NCI-H1105 (cell line): ENCODE measurements at places on chromosomes 4 and X.

- DNase-seq, result no peak
Measured at GRCh38 chrX:120732461-120732860, 102.6 kb upstream of the C1GALT1C1 start.

GRCh38 chrX:121191779-121192178 is 144.4 kb downstream of the GLUD2 start:
- peak; percentile 47 for DNase-seq

DNA sequence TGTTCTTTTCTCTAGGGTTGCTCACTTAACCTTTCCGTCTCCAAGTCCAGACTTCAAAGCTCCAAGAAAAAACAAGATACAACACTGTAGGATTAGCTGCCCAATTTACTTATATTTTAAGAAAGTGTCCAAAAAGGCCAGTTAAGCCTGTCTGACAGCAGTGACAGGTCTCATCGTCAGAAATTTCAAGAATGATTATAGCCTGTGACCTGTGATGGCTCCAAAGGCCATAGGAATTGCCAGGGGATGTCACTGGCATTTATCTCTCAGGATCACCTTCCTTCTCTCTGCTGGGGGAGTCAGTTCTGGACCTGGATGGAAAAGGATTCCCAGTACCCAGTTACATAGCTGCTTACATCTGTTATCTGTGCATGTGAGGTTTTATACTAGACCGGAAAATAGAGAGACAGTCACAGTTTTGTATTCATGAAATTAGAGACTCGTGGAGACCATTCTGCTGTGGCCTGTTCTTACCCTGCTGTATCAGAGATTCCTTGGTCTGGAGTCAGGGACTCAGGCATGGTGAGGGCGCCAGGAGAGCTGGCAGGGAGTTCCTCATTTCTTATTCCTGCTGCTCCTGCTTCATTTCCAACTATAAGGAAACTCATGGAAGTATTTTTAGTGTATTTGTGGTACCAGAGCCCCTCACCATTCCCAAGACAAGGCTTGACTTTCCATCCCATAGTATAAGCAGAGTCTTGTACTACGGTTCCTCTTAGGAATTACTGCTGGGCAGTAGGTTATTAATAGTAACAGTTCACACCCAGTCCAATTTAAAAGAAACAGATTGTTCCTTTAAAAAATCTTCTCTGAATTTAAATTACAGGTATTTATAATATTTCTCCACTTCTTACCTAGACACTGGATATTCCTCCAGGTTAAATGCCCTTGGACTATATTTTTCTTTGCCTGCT is 220.8 kb downstream of the SHROOM3 start:
- no peak for DNase-seq

- DNase-seq, result no peak
Measured at GRCh38 chrX:22357621-22358020, 84.9 kb downstream of the CBLL2 start.

DNA sequence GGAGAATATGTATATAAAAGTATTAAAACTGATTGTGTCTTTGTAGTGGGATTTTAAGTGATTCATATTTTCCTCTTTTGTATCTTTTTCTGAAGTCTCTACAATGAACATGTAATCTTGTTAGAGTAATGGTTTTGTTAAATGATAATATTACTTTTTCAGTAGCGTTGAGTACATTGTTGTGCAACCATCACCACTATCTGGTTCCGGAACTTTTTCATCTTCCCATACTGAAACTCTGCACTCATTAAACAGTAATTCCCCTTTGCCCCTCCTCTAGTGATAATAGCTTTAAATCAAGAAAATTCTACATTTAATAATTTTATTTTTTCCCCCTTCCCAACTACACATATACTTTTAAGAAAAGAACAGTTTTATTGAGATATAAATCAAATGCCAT is 23.3 kb downstream of the SHROOM3 start:
- DNase-seq, result no peak

DNA sequence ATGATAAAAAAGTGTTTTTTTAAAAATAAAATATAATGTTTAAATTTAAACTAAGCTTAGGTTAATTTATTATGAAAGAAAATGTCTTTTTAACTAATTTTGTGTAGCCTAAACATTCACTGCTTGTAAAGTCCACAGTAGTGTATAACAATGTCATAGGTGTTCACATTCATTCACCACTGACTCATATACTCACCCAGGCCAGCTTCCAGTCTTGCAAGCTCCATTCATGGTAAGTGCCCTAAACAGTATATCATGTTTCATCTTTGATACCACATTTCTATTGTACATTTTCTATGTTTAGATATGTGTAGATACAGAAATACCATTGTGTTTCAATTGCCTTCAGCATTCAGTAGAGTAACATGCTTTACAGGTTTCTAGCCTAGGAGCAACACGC is 530.3 kb downstream of the EPHA5 start:
- DNase-seq, result no peak

DNA sequence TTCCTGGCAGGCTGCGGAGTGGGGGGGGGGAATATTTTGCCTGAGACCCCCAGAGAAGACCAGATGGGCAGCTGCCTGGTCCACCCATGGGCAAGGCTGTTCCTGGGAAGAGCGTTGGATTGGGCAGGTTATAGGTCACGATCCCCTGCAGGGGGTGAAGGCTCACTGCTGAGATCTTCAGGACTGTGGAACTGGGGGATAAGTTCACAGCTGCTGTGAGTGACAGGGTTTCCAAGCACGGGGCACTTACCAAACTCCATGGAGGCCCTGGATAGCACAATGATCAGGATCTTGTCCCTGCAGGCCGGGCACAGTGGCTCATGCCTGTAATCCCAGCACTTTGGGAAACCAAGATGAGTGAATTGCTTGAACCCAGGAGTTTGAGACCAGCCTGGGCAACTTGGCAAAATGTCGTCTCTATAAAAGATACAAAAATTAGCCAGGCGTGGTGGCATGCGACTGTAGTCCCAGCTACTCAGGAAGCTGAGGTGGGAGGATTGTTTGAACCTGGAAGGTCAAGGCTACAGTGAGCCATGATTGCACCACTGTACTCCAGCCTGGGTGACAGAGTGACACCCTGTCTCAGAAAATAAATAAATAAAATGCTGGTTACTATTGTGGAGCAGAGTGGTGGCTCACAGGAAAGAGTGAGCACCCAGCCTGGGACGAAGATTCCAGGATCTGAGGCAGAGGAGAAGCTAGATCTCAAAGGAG is 68.0 kb upstream of the HELT start:
- no peak for DNase-seq

- no peak for DNase-seq
Measured at GRCh38 chr4:65880594-65880993, 210.3 kb upstream of the EPHA5 start.

DNA sequence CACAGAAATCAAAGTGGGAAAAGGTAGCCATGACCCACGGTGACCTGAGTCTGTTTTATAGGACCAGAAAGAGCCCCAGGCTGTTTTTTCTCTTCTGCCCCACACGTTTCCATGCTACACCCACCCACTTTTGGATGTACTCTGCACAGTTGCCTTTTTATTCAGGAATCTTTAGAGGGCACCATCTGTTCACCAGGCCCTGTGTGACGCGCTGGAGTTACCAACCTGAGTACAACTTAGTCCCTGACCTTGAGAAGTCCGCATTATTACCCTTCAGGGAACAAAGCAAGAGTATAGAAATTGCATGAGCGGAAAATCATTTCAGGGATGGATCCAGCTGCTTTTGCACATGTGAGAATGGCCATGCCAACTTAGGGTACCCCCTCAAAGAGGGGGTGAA is 207.8 kb upstream of the GATB start:
- no peak for DNase-seq

DNA sequence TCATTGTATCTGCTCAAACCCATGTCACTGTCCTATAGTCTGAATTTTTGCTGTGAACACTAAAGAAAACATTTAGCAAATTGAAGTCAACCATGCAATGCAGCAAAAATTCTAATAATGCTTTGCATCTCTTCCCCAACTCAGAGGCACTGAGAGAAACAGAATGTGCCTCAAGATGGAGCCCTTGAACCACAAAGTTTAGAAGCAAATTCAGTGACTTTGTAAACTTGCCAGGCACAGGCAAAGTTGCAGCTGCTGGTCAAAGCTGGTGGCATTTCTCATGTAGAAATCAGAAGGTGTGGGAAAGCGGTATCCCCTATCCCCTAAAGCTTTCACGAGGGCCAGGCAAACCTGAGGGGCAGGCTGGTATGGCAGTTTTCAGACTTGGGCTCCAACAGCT is 121.7 kb upstream of the DIPK2B start:
- DNase-seq, result no peak

DNA sequence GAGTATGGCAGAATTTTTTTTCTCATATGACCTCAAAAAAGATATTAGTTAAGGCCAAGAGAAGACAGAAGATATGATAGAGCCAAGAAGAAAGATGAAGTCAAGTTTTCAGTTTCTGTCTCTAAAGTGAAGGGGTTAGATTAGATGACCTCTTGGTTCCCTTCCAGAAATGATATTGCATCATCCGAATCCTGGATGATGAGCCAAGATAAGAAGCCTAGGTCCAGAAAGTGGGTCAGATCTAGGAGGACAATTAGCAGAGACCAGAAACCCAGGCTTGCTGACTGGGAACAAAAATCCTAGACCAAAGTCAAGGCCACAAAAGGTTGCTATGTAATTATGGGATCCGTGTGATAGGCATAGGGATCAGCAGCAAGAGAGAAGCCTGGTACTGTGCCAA is 20.2 kb downstream of the SATL1 start:
- DNase-seq, result no peak

DNA sequence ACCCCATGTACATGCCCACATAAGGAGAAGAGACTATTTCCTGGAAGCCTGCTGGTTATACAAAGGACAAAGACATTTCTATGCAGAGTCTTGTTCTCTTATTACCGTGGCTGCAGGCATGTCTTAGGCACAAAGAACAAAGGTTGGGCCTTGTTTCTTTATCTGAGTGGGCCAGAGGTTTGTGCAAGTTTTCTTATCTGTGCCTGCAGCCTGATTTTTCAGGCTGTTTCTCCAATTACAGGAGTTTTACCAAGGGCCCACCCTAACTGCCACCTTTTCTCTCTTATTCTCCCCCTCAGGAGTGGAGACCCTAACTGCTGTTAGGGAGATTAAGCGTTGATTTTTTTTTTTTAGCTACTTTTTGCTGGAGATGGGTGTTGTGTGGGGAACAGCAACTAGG is 3.5 kb downstream of the TENT5D start:
- DNase-seq, result no peak

- DNase-seq, result no peak
Measured at GRCh38 chr4:89754531-89754930, 82.4 kb downstream of the SNCA start.

GRCh38 chr4:89242864-89243732 is 64.5 kb downstream of the GPRIN3 start:
- DNase-seq, result peak; percentile 35

DNA sequence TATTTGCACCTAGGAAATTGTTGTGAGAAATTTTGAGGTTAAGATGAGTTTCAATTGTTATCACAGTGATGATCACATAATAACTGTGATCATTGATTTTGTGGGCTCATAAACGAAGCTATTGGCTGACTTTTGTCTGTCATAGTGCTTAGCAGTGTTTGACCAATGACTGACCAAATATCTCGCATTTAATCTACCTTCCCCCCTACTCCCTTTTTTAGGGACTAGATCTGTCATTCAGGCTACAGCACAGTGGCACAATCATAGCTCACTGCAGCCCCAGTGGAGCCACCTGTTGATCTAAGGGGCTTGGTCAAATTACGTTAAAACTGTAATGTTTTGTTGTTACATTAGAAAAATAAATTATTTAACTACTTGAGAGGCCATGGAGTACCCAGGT is 1.5 kb downstream of the FUNDC2 start:
- peak; percentile 8 for DNase-seq

DNA sequence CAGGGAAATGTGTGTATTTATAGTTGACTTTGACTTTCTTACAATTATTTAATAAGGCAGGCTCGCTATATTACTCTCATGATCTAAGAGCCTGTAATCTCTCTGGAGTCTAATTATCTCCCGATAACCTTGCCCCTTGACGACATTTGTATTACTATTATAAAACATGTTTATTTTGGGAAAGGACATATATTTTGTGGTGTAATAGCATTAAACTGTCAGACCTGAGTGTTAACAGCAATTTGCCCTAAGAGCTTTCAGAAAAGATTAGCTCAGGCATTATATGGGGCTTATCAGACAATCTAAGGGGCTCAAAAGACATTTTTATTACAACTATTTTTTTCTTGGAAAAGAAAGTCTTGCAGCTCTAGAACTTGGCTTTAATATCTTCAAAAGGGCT is 427.9 kb upstream of the SLIT2 start:
- peak; percentile 2 for DNase-seq

DNA sequence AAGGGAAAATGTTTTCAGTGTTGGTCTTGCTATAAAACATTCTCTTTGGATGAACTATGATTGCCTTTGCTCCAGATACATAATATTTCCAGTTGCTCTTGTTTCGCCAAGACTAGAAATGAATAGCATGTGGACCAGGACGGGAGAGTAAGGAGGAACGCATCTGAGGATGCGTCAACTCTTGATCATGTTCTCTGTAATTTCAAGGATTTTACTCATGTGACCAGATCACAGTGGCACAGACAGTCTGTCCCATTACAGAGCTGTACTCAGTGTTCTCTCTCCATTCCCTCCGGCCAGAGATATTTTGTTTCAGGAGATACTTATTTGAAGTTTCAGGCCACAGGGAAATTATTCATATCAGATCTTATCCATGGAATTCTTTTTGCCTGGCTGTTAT is 266.6 kb downstream of the MID1IP1 start:
- no peak for DNase-seq

- no peak for DNase-seq
Measured at GRCh38 chrX:57445076-57445475, 146.7 kb upstream of the ZXDB start.

DNA sequence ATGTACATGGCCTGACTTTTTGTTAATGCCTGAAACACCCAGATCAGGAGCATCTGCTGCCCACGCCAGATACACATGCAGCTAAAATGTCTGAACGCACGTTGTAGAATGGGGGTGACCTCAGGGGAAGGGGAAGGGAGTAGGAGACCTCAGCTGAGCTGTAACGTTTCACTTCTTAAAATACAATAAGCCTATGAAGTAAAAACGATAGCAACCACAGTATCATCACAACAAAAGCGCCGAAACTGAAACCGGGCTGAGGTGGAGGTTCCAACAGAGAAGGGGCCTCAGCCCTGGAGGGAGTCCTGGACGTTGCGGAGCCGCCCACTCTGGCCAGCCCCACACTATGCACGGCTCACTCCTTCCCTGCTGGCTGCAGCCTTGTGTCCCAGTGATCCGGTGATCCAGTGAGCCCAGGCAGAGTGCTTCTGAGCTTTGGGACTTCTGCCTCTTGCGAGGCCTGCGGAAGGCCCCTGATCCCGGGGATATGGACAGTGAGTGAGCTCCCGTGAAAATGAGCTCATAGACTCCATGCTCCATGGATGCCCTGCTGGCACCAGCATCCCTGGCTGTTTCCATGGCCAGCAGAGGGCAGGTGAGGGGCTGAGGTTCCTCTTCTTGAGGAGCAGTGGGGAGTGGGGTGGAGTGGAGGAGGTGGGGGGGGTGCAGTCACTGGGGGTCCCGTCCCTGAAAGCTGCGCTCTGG is 52.0 kb downstream of the HMX1 start:
- no peak for DNase-seq

GRCh38 chrX:23008431-23009099 is 8.8 kb downstream of the DDX53 start:
- DNase-seq, result no peak
